Activated T-cell treated with anti-CD3 and anti-CD28 coated beads, Interleukin-2, amount 50 U/mL, for 24 hours (primary cell): ENCODE measurements at places on chromosomes 2 and 18.
A peak's percentile ranks its signal among the peaks of the same experiment; 100 is the strongest.

GRCh38 chr2:109407276-109408042, 206.3 kb downstream of the SEPTIN10 start:
- DNase-seq: no peak

GRCh38 chr2:215680605-215681598, 245.0 kb upstream of the FN1 start:
- DNase-seq: peak; percentile 30

DNA sequence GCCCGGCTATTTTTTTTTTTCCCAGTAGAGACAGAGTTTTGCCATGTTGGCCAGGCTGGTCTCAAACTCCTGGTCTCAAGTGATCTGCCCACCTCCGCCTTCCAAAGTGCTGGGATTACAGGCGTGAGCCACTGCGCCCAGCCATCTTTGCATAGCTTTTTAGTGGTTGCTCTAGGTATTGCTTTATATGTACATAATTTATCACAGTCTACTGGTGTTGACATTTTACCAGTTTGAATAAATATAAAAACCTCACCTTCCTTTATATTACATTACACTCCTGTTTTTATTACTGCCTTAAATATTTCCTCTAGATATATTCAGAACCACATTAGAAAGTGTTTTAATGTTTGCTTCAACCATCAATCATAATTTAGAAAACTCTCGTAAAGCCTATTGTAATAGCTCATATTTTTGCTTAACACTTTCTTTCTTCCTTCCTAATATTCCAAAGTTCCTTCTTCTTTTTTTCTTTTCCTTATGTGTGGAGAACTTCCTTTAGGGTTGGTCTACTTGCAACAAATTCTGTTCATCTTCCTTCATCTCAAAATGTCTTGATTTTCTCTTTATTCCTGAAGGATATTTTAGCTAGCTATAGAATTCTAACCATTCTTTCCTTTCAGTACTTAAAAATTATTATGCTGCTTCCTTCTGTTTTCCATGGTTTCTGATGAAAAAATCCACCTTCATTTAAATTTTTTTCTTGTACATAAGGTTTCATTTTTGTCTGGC, 82.2 kb upstream of the DAPL1 start:
- no peak for DNase-seq

DNA sequence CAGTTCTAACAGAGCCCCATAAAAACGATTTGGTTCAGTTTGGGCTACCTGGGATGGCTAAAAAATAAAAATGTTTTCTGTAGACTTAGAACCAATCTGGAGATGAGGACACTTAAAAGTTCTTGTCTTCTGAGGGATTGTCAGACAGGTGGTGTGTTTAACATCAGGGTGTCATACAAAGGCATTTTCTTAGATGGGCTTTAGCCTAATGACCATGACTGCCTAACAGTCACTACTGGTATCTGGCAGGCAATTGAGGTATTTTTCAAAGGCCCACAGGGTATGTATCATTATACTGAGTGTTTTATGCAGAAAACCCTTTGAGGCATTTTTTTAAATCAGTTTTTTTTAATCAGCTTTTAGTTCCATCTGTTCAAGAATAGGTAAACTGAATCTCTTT, 341.4 kb downstream of the PARD3B start:
- no peak for DNase-seq

DNA sequence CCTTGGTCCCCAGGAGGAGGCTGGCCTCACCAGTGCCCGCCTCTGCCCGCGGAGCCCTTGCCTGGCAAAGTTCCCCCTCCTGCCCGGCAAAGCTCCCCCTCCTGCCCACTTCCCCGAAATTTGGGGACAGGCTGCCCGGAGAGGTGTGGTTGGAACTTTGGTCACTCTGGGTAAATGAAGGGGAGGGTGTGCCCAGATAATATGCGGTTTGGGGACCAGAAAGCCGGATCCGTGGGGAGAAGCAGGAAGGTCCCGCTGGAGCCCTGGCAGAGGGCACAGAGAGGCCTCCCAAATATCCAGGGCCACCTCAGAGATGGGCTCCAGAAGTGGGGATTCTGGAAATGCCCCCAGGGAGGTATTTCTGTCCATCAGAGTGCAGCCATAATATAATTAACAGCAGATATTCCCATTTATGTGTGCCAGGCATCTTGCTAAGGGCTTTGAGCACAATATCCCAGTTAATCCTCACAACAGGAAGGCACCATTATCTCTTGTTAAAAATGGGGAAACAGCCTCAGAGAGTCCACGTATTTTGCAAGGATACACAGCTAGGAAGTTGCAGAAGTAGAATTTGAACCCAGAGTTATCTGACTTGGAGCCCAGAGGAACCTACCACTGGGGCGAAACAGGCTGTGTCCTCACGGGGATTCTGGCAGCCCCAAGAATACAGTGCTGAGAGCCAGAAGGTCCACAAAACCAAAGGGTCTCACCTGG, 914 bp downstream of the STEAP3 start:
- DNase-seq: no peak

DNA sequence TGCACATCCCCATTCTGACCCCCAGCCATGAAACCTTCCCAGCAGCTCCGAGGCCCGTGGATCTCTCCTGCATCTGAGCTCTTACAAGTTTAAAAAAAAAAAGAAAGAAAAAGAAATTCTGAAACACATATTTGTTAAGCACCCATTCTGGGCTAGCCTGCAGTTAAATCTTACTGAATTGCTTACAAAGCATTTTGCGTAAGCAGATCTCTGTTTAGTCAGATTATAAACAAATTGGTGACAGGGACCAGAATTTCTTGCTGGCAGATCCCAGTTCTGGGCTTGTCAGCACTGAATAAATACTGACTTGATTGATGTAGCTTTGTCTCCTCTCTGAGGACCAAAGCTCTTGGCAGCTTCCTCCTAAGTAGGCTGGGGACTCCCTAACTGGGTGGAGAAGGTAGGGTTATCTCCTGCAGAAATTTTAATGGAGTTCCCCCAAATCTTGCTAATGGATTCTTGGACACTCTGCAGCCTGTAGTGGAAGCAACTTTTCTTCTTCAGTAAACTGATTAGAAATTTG, 160.9 kb downstream of the MIB1 start:
- no peak for DNase-seq

DNA sequence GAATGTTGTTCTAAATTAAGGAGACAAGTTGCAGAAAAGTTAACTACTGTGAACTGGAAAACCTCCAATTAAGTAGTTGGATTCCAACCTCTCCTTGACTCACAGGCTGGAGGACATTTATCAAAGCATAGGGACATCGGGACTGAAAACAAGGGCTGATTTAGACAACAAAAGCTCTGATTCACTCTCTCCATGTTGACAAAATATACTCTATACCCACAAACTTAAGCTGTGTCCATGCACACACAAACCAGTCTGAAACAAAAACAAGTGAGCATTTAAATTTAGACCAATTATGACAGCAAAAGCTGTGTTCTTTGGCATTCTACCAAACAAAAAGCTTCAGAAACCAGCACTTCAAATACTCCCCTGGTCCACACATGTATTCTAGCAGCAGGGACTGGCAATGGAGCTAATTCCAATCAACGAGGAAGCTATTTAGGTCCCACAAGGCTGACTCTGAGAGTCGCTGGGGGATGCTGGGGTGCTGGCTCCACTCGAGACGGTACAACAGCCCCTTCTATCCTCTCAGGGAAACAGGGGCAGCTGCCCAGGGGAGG, 71.4 kb downstream of the NXPH2 start:
- DNase-seq: no peak

GRCh38 chr18:65365245-65365980, 385.4 kb upstream of the CDH7 start:
- no peak for DNase-seq

DNA sequence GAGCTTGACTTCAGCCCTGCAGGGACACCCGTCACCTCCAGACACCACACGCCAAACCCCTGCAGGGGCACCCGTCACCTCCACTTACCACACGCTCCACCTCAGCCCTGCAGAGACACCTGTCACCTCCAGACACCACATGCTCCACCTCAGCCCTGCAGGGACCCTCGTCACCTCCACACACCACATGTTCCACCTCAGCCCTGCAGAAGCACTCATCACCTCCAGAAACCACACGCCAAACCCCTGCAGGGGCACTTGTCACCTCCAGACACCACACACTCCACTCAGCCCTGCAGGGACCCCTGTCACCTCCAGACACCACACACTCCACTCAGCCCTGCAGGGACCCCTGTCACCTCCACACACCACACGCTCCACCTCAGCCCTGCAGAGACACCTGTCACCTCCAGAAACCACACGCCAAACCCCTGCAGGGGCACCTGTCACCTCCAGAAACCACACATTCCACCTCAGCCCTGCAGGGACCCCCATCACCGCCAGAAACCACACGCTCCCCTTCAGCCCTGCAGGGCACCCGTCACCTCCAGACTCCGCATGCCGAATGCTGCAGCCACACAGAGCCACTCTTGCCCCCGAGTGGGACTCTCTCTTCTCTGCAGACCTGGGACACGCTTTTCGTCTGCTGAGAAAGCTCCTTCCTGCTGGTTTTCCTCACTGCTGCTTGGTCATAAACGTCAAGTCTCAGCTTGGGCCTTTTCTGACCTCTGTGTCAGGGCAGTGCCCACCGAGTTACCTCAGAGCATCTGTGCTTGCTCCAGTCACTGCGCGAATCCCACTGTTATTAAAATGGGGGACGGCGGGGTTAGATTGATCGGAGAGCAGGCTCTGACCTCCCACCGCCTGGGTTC, 77.5 kb upstream of the SALL3 start:
- DNase-seq: no peak

DNA sequence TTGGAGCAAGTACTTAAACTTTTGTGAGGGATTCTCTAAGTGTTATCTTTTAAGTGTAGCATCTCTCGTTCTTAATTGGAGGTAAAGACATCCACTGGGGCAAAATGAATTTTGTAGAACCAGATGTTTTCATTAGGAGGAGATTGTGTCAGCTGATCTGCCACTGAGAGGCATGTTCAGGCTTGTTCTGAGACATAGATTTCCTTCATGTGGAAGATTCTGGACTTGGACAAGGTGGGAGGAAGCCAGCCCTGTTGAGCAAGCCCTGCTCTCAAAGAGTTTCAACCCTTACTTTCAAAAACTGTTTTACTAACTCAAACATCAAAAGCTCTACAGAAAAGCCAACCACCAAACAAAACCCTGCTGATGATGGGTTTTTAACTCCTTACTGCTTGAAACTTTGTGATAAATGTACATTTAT, 6.5 kb downstream of the MAP4K4 start:
- DNase-seq: no peak
